ENCODE measurements at places on chromosomes 4 and X.
A peak's percentile ranks its signal among the peaks of the same experiment; 100 is the strongest.

DNA sequence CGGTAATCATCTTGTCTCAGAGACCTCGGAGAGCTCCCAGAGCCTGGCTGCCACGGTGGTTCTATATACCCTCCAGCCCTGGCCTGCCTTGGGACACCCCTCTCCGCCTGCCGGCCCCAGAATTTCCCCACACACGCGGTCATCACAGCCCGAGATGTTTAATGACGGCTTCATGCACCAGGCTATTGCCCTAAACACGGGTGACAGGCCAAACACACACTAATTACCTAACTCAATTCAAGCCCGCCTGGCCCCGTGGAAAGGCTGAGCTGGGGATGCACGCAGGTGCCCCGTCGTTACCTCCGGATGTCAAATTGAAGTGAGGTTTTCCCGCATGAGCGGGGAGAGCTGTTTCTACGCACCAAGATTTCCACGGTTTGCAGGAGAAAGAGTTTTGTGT, 72.9 kb upstream of the PPP2R3B start:
- DNase-seq = no peak

DNA sequence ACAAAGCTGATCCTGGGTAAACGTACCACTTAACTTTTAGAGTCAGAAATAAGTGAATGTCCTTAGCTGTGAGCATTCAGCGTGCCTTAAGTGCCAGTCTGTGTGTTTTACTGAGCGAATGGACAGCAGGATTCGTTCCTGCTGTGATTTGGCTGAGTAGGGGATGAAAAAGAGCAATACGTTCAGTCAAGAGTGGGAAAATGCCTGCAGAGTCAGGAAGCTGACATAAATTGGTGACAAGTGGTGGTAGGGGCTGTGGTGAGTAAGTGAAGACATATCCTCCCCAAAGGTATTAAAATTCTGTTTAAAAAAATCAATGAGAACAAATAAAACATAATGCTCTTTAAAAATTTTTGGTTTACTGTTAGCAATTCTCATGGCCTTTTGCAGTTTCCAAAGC, 56.6 kb upstream of the TNIP3 start:
- DNase-seq = no peak

- no peak for DNase-seq
Observed at GRCh38 chr4:26181616-26182015, 139.2 kb upstream of the RBPJ start.

DNA sequence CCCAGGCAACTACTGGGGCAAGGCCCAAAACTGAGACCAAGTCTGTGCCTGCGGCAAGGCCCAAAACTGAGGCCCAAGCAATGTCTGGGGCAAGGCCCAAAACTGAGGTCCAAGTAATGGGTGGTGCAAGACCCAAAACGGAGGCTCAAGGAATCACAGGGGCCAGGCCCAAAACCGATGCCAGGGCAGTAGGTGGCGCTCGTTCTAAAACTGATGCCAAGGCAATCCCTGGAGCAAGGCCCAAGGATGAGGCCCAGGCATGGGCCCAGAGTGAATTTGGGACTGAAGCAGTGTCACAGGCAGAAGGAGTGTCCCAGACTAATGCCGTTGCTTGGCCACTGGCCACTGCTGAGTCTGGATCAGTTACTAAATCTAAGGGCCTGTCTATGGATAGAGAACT, 2.7 kb downstream of the GPRASP2 start:
- DNase-seq = no peak

DNA sequence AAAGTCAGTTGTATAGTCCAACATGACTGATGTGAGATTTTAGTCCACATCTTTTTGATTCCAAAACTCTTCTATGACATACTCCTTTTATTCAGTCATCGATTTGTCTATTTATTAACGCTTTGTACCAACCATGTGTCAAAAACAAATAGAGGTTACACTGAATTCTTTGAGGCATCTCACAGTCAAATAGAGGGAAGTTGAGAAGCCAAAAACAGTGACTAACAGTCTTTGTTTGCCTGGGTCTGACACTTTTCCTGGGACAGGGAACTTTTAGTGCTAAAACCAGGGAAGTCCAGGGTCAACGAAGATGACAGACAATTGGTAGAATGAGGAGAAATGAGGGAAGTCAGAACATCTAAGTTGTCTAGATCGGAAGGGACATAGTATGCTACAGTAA, 169.9 kb upstream of the HS3ST1 start:
- no peak for DNase-seq

- DNase-seq = no peak
Observed at GRCh38 chr4:138804711-138805110, 210.9 kb upstream of the NOCT start.

- DNase-seq = no peak
Observed at GRCh38 chr4:54498661-54499111, 159.1 kb upstream of the KIT start.

- DNase-seq = no peak
Observed at GRCh38 chr4:75831856-75832405, 70.3 kb downstream of the PPEF2 start.

- no peak for DNase-seq
Observed at GRCh38 chrX:20538974-20539373, 272.3 kb upstream of the RPS6KA3 start.

- DNase-seq = no peak
Observed at GRCh38 chr4:163755013-163755412, 260.5 kb downstream of the TMA16 start.

- DNase-seq = no peak
Observed at GRCh38 chrX:13360146-13360545, 40.3 kb upstream of the ATXN3L start.

- DNase-seq = no peak
Observed at GRCh38 chr4:25112366-25112994, 47.8 kb downstream of the SEPSECS start.

GRCh38 chr4:123858465-123858864, 461.9 kb downstream of the SPRY1 start:
- no peak for DNase-seq

GRCh38 chrX:46485897-46486296, 59.3 kb downstream of the ZNF674 start:
- peak; percentile 0 for DNase-seq

DNA sequence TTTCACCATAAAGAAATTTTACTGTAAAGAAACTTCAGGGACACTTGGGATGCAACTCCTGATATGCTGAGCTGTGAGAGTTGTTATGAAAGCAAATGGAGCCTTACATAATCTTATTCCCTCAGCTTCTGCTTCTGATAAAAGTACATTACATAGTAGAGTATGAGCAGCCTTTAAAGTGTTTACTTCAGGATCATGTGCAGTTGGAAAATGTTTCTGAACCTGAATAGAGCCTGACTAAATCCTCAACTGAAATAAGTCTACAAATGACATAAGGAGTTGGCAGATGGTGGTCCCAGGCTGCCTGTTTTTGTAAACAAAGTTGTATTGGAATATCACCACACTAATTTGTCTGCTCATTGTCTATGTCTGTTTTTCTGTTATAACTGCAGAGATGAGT, 19.3 kb downstream of the RASSF6 start:
- DNase-seq = no peak
